ENCODE measurements at places on chromosomes 16 and 17. TPM values are rescaled to one million over a fixed set of nuclear protein-coding genes. Genes with fewer than 3 reads are reported as not detected.

GRCh38 chr16:75099738-75100602, 16.6 kb downstream of the LDHD start:
- no peak for DNase-seq

Gene PYY
- polyA plus RNA-seq = 1.5 TPM

DNA sequence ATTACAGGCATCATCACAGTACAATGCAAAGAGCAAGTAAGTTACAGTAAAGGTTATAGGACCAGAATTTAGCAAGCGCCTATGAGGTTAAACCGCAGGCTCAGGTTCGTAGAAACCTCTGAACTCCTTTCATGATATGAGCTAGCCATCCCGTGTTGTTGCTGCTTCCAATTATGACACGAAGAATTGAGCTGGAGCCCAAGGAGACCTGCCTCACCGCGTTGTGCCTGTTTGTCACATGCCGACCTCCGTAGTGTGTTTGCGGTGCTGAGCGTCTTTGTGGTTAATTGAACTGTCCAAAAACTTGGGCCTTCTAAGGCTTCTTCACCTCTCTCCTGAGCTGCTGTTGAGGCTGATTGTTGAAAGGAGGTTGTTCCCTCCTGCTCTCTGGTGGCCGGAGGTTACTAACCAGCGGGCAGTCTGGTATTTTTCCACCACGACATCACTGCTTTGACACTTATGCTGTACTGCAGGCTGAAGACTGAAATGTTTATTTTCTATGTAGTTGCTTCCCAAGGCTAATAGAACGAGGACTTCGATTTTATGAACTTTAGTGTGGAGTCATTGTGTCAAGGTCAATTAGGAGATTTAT, 67.5 kb downstream of the SEC14L1 start:
- DNase-seq = peak; percentile 73

Gene RNF112
- polyA plus RNA-seq = 4.6 TPM

GRCh38 chr17:199806-200545, 18.5 kb upstream of the DOC2B start:
- DNase-seq = no peak

Data from testis (tissue), 5 donors.